ENCODE measurements at places on chromosomes 5 and 9.

- DNase-seq, result no peak
Measured at GRCh38 chr5:59592101-59592500, 301.4 kb downstream of the PDE4D start.

DNA sequence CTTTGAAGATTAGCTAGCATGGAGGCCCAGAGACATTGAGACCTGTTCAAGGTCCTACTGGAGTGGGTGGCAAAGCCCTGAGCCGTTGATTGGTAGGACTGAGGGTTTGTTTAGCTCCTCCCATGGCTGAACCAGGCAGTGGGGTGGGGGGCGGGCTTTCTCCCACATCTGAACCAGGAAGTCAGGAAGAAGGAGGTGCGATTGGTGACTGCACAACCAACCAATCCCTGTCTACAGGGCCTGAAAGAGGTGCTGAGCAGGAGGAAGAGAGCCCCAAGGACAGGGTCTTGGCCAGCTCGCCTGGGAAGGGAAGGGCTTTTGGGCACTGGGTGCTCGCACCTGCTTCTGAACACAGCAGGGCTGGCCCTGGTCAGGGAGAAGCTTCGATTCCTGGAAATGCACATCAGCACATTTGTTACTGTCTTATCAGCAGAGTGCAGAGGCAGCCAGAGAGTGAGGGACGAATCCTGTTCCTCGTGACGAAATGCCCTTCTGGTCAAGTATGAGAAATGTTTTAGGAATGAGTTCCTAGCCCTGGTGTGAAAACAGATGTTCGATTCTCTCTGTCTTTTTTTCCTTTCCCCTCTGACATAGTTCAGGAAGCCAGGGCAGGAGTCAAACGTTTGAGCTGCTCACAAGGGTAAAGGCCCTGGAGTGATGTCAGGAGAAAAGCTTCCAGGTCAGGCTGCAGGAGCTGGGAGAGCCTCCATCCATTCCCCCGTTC is 294.8 kb upstream of the KLF4 start:
- no peak for DNase-seq

GRCh38 chr5:77924081-77924480 is 147.9 kb upstream of the TBCA start:
- DNase-seq, result no peak

- no peak for DNase-seq
Measured at GRCh38 chr5:79712741-79713140, 23.1 kb downstream of the CMYA5 start.

All from stimulated activated CD4-positive, alpha-beta T cell treated with anti-CD3 and anti-CD28 coated beads, Interleukin-12 subunit alpha, Interleukin-12 subunit beta, amount 100 ng/mL, for 4 hours (primary cell).